Thoracic aorta (tissue), 2 donors: ENCODE measurements at places on chromosomes 1 and 21. TPM values are rescaled to one million over a fixed set of nuclear protein-coding genes. Genes with fewer than 3 reads are reported as not detected.
A peak's percentile ranks its signal among the peaks of the same experiment; 100 is the strongest.

The COL9A2 gene
- 16.7 TPM for total RNA-seq

The MRAP gene
- not detected for total RNA-seq

The HOOK1 gene
- 0.63 TPM for total RNA-seq

The C1orf52 gene
- total RNA-seq: 28.7 TPM

The C1orf226 gene
- total RNA-seq: 11.8 TPM

The BRDT gene
- not detected for total RNA-seq

The FAM72C gene
- not detected for total RNA-seq

The PFKFB2 gene
- 8.5 TPM for total RNA-seq

The ARHGEF16 gene
- 2.4 TPM for total RNA-seq

The LCE6A gene
- not detected for total RNA-seq

DNA sequence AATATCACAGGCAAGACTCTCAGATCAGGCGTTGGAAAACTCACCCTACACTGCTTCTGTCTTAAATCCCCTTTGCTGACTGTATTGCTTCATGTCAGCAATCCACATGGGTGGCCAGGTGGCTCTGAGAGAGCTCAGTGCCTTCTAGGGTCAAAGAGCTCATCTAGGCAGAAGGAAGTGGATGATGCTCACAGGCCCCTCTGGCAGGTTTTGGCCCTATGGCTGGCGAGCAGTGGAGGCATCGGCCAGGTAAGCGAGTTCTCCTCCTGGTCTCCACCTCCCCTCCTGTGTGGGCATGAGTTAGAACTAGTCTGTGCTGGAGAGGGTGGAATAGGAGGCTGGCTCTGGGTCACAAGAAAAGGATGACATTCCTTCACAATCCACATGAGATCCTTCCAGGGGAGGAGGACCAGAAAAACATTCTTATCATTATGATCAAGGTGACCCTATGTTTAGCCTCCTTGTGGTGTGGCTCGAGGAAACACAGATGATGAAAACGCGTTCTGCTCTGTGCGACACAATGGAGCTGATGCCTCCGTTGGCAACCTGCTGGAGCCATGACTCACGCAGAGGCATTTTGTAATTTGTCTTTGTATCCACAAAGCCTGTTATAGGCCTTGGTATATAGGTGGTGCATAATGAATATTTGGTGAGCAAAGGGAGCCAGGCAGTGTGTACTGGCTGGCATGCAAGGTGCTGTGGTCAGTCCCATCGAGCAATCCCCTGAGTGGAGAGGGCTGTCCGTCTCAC, 264.6 kb upstream of the RAB4A start:
- H3K36me3 ChIP-seq: no peaks in the 10 kb centered on the region
- no peak overlapping the region for H3K4me3 ChIP-seq
- H3K4me1 ChIP-seq: no peaks in the 10 kb centered on the region
- H3K27me3 ChIP-seq: no peaks in the 10 kb centered on the region
- H3K27ac ChIP-seq: no peak overlapping the region

GRCh38 chr1:70536708-70537366, 125.8 kb downstream of the CTH start:
- H3K27me3 ChIP-seq: no peaks in the 10 kb centered on the region
- no peak for DNase-seq
- no peaks in the 10 kb centered on the region for H3K36me3 ChIP-seq
- H3K4me3 ChIP-seq: no peak overlapping the region

DNA sequence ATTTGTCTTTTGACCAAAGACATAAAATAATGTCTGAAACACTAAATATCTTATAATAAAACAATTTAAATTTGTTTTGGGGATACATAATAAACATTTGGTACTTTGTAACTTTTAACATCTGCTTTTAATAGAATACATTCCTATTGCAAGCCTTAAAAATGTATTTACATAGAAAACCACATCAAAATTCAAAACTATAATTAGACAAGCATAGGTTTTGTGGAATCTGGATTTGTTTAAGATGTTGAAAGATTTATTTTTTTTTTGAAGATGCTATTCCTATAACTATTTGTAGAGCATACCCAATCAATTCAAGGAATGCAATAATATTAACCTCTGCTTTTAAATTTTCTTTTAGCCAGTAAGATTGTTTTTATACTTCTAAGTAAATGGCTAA, 125.7 kb downstream of the FMN2 start:
- H3K4me3 ChIP-seq: no peak overlapping the region
- H3K36me3 ChIP-seq: no peaks in the 10 kb centered on the region
- no peaks in the 10 kb centered on the region for H3K4me1 ChIP-seq
- H3K27ac ChIP-seq: no peak overlapping the region

GRCh38 chr1:180953291-180954004, 40.8 kb downstream of the KIAA1614 start:
- no peak for DNase-seq
- peaks cover 19% of the 10 kb centered on the region for H3K4me1 ChIP-seq
- H3K27ac ChIP-seq: no peak overlapping the region

DNA sequence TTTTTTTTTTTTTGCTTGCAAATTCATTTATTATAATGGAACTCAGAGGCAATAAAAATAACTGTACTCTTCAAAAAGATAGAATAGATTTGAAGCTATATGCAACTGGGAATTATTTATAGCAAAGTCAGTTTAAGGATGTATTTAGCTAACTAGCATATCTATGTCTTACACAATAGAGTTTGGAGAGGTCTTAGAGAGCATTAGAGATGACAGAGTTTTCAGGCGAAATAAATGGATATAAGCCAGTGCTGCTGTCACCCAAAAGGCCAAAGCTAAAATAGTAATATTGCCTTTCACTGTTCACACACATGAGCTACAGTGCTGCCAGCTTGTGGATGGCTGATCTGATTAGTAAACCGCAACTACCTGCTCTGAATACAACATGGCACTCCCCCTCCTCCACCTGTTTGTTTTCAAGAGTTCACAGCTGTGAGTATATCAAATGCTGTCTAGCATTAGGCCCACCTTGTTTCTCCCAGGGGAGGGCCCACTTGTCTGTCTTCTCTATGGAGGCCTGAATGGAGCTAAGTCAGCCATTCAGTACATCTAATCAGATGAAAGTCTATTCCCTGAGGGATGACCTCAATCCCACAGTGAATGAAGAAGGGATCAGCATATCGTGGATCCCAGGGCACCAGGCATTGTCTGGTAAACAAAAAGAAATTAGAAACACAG, 25.2 kb upstream of the SSX2IP start:
- no peak overlapping the region for H3K27ac ChIP-seq
- DNase-seq: no peak
- no peaks in the 10 kb centered on the region for H3K36me3 ChIP-seq
- peaks cover 37% of the 10 kb centered on the region for H3K4me1 ChIP-seq

- H3K4me3 ChIP-seq: no peak overlapping the region
- H3K36me3 ChIP-seq: no peaks in the 10 kb centered on the region
- H3K27ac ChIP-seq: no peak overlapping the region
- no peaks in the 10 kb centered on the region for H3K27me3 ChIP-seq
Observed at GRCh38 chr1:147717706-147718097, 42.7 kb downstream of the GJA5 start.

DNA sequence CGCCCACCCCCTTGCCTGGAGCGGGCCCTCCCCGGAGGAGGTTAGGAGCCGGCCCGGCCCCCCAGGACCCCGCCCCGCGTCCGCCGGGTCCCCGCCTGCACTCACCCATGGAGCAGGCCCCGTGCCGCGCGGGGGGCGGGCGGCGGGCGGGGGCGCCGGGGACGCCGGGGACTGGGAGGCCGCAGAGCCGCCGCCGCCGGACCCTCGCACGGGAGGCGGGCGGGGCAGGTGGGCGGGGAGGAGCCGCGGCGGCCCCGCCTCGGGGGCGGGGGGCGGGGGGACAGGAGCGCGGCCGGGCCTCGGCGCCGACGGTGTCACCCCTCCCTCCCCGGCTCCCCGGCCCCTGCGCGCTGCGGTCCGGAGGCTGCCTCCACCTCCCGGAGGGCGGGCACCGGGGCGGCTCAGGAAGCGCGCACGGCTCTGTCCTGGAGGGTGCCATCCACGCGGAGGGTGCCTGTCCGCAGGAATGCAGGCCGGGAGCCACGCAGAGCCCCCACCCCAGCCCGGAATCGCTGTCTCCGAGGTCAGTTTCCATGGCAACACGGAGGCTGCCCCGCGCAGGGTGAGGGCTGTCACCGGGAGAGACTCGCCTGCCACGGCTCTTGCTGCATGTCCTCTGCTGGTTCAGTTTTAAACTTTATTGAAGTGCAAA, 5.9 kb upstream of the PLEKHG5 start:
- peak overlapping the region; percentile 73 for H3K27ac ChIP-seq
- H3K4me3 ChIP-seq: peak overlapping the region; percentile 87
- no peaks in the 10 kb centered on the region for H3K36me3 ChIP-seq
- H3K27me3 ChIP-seq: no peaks in the 10 kb centered on the region
- H3K4me1 ChIP-seq: peaks cover 38% of the 10 kb centered on the region
- DNase-seq: no peak

DNA sequence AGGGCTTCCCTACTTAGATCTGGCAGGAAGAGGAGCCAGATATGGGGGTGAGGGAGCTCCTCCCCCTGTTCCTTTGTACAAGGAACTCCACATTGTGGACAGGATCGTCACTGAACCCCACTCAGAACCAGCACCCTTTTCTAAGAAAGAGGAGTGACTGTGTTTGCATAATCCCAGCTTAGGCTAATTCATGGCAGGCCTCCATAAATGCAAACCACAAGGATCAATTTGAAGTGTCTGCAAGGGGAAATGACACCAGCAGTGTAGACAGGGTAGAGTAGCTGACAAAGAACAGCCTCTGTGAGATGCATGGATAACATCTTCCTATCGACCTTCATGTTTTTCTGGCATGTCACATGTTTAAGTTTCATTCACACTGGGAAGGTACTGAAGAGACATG, 11.7 kb downstream of the MX1 start:
- H3K36me3 ChIP-seq: peaks cover 70% of the 10 kb centered on the region
- no peak overlapping the region for H3K27ac ChIP-seq
- no peak overlapping the region for H3K4me3 ChIP-seq
- DNase-seq: no peak

GRCh38 chr1:93519199-93519829, 71.4 kb downstream of the FNBP1L start:
- H3K36me3 ChIP-seq: no peaks in the 10 kb centered on the region
- H3K27ac ChIP-seq: no peak overlapping the region
- no peaks in the 10 kb centered on the region for H3K27me3 ChIP-seq

- no peaks in the 10 kb centered on the region for H3K4me1 ChIP-seq
- DNase-seq: no peak
- peaks cover 5% of the 10 kb centered on the region for H3K36me3 ChIP-seq
- H3K4me3 ChIP-seq: no peak overlapping the region
- H3K27ac ChIP-seq: no peak overlapping the region
- H3K27me3 ChIP-seq: no peaks in the 10 kb centered on the region
Observed at GRCh38 chr1:212002536-212002935, 32.8 kb downstream of the INTS7 start.

GRCh38 chr21:37240978-37241377, 26.2 kb downstream of the VPS26C start:
- no peak overlapping the region for H3K4me3 ChIP-seq
- H3K27ac ChIP-seq: no peak overlapping the region
- H3K4me1 ChIP-seq: no peaks in the 10 kb centered on the region
- no peaks in the 10 kb centered on the region for H3K27me3 ChIP-seq
- H3K36me3 ChIP-seq: peaks cover 20% of the 10 kb centered on the region

GRCh38 chr1:174258148-174258550, 98.8 kb downstream of the RABGAP1L start:
- no peaks in the 10 kb centered on the region for H3K27me3 ChIP-seq
- no peaks in the 10 kb centered on the region for H3K4me1 ChIP-seq
- H3K4me3 ChIP-seq: no peak overlapping the region
- no peaks in the 10 kb centered on the region for H3K36me3 ChIP-seq

- no peak overlapping the region for H3K27ac ChIP-seq
- no peaks in the 10 kb centered on the region for H3K4me1 ChIP-seq
- no peak overlapping the region for H3K4me3 ChIP-seq
- no peaks in the 10 kb centered on the region for H3K27me3 ChIP-seq
- DNase-seq: no peak
Observed at GRCh38 chr1:180290265-180291001, 60.4 kb downstream of the LHX4 start.

DNA sequence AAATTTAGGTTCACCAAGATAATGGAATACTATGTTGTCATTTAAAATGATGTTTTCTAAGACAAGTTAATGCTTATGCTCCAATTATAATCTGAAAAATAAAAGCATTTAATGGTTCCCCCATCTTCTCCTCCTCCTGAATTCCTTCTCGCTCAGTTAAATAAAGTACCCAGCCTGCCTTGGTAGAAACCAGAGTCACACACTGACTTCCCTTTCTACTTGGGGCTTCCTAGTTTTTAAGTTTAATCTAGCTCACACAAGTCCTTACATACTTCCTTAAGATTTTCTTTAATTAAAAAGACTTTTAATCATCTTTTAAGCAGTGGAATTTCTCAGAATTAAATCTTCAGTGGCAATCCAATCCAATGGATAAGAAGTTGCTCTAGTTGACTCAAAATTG, 32.9 kb downstream of the CD58 start:
- peaks cover 12% of the 10 kb centered on the region for H3K36me3 ChIP-seq
- no peaks in the 10 kb centered on the region for H3K4me1 ChIP-seq
- no peak overlapping the region for H3K27ac ChIP-seq
- DNase-seq: no peak
- no peak overlapping the region for H3K4me3 ChIP-seq

GRCh38 chr1:100152271-100152670, 19.3 kb downstream of the TRMT13 start:
- no peaks in the 10 kb centered on the region for H3K4me1 ChIP-seq
- H3K4me3 ChIP-seq: no peak overlapping the region
- peaks cover 9% of the 10 kb centered on the region for H3K36me3 ChIP-seq
- H3K27ac ChIP-seq: no peak overlapping the region

DNA sequence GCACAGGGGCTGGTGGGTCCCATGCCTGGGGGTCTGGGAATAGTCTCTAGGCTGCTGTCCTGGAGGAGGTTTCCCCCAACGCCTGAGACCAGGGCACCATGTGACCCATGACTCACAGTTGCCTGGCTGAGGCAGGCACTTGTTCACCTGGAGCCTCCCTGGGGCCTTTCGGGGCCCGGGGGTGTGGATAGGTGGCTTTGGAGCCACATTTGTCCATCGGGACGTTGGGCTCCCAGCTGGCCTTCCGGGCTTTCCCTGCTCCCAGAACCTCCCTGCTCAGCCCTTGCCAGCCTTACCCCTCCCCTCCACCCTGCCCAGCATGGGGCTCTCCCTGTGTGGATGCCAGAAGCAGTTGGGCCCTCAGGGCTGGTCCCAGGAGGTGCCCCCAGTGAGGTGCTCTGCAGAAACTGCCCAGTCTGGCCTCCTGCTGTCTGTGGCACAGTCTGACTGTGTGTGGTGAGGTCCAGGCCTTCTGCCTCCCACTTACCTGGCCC, 14.2 kb downstream of the COL6A1 start:
- no peak overlapping the region for H3K4me3 ChIP-seq
- H3K4me1 ChIP-seq: peaks cover 16% of the 10 kb centered on the region

GRCh38 chr1:6962996-6963911, 178.0 kb downstream of the CAMTA1 start:
- H3K4me3 ChIP-seq: peak overlapping the region; percentile 16
- no peaks in the 10 kb centered on the region for H3K27me3 ChIP-seq
- H3K4me1 ChIP-seq: no peaks in the 10 kb centered on the region
- no peak overlapping the region for H3K27ac ChIP-seq
- no peaks in the 10 kb centered on the region for H3K36me3 ChIP-seq

GRCh38 chr1:46528297-46528955, 23.0 kb downstream of the KNCN start:
- H3K4me1 ChIP-seq: peaks cover under 1% of the 10 kb centered on the region
- no peaks in the 10 kb centered on the region for H3K36me3 ChIP-seq
- DNase-seq: no peak
- no peaks in the 10 kb centered on the region for H3K27me3 ChIP-seq
- H3K4me3 ChIP-seq: no peak overlapping the region

- H3K27me3 ChIP-seq: no peaks in the 10 kb centered on the region
- no peak overlapping the region for H3K4me3 ChIP-seq
- no peak overlapping the region for H3K27ac ChIP-seq
- no peaks in the 10 kb centered on the region for H3K4me1 ChIP-seq
- no peaks in the 10 kb centered on the region for H3K36me3 ChIP-seq
Observed at GRCh38 chr1:54014009-54014629, 3.9 kb downstream of the LDLRAD1 start.
